Brain pericyte (primary cell): ENCODE measurements at places on chromosomes 1 and 21.

DNA sequence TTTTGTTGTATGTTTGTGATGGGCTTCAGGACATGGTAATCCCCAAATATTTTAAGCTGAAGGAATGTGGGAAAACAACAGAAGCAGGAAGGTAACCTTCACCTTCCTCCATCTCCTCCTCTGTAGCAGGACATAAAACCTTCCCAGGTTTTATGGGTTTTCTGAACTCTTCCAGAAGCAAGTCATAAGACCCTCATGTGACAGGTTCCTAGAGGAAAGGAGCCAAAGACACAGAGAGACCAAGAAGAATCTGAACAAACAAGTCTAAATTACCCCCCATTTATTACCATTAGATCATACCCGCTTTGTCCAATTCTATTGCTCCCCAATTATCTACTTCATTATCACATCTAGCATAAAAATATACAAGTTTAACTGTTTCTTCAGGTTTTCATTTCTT, 28.8 kb downstream of the SCMH1 start:
- no peak for DNase-seq

DNA sequence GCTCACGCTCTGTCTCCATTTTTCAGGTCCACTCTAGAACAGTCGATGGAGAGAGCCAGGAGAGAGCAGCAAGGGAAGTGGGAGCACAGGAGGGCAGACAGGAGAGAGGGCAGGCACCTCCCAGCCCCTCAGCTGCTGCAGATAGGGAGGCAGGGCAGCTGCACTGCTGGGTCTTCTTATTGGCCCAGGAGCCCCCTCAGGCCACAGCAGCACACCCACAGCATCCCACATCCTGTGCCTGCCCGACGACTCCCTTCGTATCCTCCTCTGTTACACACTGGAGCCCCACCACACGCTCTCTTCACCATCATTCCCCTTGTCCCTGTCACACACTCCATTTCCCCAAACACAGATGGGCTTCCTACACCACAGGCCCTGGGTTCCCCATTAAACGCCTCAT, 13.7 kb upstream of the ARTN start:
- no peak for DNase-seq

GRCh38 chr1:53139951-53140361, 2.5 kb downstream of the SLC1A7 start:
- DNase-seq, result no peak

DNA sequence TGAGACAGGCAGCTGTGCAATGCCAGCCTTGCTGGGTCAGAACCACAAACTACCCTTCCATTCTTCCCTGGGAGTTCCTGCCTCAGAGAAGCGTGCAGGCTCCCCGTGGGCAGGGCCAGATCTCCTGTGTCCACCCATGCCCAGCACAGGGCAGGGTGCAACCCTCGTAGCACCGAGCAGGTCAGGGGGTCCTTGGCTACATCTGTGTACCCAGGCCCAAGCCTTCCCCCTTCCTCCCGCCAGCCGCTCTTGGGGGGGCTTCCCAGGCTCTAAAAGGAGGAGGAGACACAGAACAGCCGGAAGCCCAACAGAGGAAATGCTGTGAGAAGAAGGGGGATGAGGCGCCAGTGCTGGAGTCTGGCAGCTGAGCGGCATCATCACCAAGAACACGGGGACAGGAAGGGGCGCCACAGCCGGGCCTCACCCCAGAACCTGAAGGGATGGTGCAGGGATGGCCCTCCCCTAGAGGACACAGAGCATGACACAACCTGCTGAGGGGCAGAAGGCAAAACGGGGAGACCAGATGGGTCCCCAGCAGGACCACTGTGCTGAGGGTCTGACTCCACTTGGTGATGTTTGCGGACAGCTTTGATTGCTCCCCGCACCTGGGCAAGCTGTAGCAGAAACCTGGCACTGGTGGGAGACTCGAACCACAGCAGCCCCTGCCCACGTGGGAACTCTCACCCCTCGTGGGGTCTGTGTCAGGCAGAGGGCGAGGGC, 233.2 kb downstream of the NPHP4 start:
- DNase-seq, result no peak

- DNase-seq, result no peak
Measured at GRCh38 chr1:113982949-113983348, 3.7 kb downstream of the OLFML3 start.

DNA sequence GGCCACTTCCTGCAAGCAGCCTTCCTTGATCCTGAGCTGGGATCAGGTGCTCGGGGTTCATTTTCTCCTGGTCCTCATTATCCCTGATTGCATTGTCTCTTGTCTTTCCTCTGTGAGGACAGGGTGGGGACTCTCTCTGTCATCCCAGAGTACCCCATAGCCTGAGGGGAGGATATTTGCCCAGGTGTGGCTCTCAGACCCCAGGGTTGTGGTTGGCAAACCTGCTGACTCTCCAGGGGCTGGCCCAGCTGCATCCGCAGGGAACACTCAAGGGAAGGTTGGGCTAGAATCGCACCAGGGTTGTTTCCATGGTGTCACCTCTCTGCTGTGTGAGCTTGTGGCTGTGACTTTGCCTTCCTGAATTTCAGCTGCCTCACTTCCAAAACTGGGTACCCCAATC, 276.8 kb upstream of the C1orf174 start:
- no peak for DNase-seq

GRCh38 chr21:18155508-18156193, 89.0 kb upstream of the CHODL start:
- DNase-seq, result no peak

- no peak for DNase-seq
Measured at GRCh38 chr1:162284206-162284955, 92.3 kb downstream of the SPATA46 start.

GRCh38 chr21:43034101-43034500, 41.5 kb downstream of the CBS start:
- DNase-seq, result no peak

DNA sequence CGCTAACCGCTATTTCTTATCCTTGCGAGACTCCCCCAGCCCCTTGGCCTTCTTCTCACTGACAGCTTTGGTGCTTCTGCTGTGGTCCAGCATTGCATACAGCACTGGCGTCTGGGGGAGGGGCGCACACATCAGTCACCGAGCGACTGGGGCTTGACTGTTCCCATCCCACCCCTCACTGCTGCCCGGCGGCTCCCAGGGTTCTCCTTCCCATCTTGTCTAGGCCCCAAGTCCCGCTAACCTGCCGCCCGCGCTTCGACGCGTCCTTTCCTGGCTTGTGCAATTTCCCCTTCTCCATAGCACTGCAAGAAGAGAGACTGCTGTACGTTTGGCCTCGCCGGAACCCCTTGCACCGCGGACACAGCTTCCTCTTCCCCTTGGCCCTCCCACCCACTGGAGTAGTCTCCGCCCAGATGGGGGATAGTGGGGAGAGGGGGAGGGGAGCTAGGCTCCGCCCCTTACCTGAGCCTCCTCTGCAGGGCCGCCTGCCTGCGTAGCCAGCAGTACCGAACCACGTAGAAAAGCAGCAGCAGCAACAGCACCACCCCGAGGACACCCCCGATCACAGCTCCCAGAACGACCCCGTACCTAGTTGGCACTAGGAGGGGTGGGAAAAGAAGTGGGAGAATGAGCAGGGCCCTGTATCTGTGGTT, 3.8 kb downstream of the MPZ start:
- no peak for DNase-seq

DNA sequence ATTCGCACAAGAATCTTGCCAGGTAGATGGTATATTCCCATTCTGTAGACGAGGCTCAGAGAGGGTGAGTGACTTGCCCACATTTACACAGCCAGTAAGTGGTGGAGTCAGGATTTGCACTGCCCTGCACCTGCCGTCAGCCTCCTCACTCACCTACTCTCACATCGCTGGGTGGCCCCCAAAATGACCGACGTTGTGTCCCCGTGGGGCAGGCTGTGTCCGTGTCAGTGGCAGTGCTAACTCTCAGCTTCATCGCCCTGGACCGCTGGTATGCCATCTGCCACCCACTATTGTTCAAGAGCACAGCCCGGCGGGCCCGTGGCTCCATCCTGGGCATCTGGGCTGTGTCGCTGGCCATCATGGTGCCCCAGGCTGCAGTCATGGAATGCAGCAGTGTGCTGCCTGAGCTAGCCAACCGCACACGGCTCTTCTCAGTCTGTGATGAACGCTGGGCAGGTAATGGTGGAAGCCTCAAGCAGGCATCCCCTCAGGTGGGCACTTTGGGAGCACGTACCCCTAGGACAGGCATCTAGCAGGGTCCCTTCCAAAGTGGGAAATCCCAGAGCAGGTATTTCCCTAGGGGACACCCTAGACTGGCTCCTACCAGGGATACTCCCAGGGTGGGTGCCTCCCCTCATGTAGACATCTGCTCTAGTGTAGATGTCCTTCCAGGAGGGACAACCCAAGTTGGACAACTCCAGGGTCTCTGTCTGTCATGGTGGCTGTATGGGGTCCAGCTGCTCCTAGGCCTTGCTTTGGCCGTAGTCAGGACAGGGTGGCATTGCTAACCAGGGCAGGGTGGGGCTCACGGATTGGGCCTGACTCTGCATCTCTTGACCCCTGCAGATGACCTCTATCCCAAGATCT, 3.4 kb downstream of the HCRTR1 start:
- no peak for DNase-seq

- DNase-seq, result no peak
Measured at GRCh38 chr1:95537176-95537575, 303.2 kb downstream of the RWDD3 start.

- DNase-seq, result no peak
Measured at GRCh38 chr1:30258471-30258870, 464.9 kb downstream of the MATN1 start.

- DNase-seq, result no peak
Measured at GRCh38 chr21:35628316-35628715, 432.0 kb downstream of the SETD4 start.

- DNase-seq, result no peak
Measured at GRCh38 chr1:165639821-165640623, 9.0 kb downstream of the MGST3 start.

GRCh38 chr1:149845416-149845815, 54.0 kb upstream of the BOLA1 start:
- DNase-seq, result no peak

DNA sequence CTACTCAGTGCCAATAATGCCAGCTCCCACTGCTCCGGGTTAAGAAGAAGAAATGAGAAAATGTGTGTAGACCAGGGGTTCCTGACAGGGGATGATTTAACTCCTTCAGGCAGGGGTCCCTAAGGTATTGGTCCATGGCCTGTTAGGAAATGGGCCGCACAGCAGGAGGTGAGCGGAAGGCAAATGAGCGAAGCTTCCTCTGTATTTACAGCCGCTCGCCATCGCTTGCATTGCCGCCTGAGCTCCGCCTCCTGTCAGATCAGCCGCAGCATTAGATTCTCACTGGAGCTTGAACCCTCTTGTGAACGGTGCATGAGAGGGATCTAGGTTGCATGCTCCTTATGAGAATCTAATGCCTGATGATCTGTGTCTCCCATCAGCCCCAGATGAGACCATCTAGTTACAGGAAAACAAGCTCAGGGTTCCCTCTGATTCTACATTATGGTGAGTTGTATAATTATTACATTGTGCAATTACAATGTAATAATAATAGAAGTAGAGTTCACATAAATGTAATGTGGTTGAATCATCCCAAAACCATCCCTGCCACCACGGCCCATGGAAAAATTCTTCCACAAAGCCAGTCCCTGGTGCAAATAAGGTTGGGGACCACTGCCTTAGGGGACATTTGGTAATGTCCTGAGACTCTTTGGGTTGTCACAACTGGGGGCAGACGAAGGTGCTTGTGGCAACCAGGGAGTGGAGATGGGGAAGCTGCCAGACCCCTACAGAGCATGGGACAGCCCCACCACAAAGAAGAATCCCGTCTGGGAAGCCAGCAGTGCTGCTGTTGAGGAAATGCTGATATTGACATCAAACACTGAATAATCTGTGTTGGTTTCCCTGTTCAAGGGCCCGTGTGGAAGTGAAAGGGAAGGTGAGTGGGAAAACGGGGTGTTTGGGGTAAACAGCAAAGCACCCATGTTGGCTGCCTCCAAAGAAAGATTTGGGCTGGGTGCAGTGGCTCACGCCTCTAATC, 60.8 kb downstream of the DHRS3 start:
- DNase-seq, result no peak

DNA sequence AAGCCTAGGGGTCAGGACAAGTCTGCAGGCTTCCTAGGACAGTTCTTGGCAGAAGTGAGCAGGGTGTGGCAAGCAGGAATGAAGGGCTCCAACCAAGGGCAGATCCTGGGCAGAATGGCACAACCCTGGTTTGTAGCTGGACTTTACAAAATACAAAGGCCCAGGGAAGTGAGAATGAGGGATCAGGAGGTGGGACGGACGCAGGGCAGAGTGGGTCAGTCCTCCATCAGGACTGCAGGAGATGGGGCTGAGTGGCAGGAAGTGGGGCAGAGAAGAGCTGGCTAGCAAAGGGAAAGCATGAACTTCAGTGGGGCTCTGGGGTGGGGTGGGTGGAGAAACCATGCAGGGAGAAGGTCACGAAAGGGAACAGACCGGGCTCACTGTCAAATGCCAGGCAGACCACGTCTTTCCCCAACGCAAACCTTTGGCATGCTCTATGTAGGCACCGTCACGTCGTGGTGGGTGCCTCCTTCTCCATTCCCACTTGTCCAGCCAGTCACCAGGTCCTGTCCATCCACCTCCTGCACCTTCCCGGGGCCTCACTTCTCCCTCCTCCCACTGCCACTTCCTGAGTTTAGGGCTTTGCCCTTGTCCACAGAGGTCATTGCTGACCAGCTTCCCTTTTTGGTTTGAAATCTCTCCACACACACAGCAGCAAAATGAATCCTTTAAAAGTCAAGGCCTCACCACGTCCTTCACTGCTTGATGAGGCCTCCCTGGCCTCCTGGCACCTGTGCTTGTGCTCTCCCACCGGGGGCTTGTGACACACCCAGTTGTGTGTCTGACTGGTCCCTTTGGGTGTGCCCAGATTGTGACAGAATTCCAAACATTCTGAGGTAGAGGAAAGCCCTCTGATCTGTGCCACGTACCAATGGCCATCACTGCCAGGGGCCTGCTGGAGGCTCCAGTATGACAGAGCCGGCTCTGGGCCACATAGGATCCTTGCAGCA, 8.7 kb upstream of the CLDN19 start:
- no peak for DNase-seq

DNA sequence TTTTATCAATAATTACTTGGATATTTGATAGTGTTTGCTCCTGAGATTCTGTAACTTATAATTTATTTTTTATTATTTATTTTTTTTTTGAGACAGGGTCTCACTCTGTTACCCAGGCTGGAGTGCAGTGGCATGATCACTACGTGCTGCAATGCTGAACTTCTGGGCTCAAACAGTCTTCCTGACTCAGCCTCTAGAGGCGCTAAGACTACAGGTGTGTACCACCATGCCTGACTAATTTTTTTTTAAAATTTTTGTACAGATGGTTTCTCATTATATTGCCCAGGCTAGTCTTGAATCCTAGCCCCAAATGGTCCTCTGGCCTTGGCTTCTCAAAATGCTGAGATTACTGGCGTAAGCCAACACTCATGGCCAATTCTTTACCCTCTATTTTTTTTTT, 845.5 kb upstream of the ADGRL4 start:
- no peak for DNase-seq

DNA sequence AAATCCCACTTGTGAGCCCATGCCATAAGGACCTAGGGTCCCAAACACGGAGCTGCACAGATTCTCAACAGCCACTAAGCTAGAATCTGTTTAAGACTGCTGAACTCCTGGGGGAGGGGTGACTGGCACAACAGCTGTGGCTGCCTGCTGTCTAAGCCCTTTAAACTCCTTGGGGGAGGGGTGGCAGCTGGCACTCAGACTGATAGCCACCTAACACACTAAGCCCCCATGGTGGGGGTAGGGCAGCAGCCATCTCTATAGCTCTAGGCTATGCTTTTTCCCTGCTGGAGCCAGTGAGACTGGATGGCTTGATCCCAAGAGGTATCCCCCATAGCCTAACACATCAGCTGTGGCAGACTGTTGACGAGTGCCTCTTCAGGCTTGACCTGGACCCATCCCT, 73.3 kb upstream of the FMO3 start:
- DNase-seq, result no peak
